ENCODE measurements at places on chromosomes 2 and 18.

DNA sequence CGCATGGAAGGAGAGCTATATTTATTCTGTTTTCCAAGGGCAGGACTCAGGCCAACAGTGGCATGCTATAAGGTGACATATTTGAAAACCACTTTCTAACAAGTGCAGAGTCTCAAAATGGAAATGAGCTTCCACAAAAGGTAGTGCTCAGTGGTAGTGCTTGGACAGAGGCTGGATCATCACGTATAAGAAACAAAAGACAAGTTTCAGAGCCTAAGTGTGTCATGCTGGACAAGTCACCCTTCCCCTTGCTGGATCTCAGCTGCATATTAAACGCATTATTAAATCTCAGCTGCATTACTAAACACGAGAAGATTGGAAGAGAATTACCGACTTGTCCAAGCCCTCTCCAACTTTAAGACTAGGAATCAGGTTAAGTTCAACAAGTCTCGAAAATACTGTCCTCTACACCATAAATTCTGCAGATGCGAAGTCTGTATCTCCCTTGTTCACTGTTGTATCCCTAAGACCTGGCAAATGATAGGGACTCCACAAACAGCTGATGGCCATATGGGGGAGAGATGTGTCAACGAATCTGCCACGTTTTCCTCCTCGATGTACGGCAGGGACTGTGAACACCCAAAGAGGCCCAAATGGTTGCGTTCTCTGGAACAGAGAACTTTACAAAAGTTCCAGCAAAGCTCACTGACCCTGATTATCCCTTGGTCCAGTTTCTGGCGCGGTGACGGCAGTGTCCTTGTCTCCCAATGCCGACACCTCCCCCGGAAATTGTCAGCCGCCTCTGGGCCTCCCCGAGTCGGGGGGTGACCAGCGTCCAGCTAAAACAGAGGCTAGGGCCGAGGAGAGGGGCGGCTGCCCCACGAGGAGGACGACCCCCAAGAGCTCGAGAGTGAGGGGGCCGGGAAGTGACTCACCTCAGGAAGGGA is 611 bp downstream of the NOL10 start:
- DNase-seq = no peak

GRCh38 chr2:88003074-88003755 is 13.1 kb downstream of the RNU2-63P start:
- DNase-seq = no peak

DNA sequence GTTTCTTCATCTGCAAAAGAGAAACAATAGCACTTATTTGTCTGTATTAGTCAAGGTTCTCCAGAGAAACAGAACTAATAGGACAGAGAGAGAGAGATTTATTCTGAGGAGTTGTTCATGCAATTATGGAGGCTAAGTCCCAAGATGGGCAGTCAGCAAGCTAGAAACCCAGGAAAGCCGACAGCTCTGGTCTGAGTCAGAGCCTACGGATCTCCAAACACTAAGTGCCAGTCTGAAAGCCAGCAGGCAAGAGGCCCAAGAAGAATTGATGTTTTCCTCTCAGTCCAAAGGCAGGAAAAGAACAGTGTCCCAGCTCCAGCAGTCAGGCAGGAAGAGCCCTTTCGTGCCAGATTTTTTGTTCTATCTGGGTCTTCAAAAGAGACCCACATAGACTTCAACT is 36.5 kb upstream of the SLC66A3 start:
- no peak for DNase-seq

DNA sequence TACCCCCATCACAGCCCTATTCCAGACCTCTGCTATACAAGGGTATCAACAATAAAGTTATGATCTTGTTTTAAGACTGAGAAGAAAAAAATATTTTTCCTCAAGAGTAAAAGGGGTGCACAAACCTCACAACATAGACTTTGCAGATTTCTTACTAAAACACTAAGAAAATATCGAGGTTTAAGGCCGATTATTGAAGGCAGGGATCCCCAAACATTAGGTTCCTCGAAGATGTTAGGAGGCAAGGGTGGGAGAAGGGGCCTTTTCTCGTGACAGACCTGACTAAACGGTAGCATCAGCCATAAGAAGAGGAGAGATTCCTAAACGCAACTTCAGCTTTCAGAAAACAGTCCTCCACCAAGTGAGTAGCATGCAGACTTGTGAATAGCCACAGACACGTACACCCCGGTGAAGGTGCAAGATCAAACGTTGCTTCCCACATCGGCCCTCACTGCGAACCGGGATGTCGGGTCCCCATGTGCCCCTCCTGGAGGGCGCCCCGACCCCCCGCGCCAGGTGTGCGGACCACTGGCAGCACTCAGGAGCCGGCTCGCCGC is 678 bp downstream of the PIAS2 start:
- no peak for DNase-seq

DNA sequence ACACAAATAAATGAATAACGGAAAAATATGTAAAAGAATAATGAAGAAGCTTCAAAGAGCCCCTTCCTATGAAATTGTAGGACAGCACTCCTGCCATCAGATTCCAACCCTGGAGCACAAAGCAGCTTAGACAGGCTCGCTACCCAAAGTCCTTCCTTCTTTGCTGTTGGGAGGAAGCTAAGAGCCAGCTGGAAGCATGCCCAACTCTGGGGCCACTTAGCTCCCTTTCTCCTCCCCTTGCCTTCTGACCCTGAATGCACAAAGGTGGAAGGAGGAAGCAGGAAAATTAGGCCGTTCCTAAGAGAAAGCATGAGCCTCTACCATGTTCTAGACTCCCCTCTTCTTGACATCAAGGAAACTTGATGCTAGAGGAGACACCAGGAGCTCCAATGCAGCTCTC is 700.8 kb downstream of the RNF144A start:
- no peak for DNase-seq

All from stimulated activated CD8-positive, alpha-beta memory T cell treated with anti-CD3 and anti-CD28 coated beads, Interleukin-4, amount 100 ng/mL, for 24 hours (primary cell).